HFF-Myc (cell line): ENCODE measurements at places on chromosomes 4 and X.

- DNase-seq = no peak
Observed at GRCh38 chr4:138898282-138898681, 117.3 kb upstream of the NOCT start.

- DNase-seq = no peak
Observed at GRCh38 chr4:5821665-5822358, 71.1 kb downstream of the CRMP1 start.

DNA sequence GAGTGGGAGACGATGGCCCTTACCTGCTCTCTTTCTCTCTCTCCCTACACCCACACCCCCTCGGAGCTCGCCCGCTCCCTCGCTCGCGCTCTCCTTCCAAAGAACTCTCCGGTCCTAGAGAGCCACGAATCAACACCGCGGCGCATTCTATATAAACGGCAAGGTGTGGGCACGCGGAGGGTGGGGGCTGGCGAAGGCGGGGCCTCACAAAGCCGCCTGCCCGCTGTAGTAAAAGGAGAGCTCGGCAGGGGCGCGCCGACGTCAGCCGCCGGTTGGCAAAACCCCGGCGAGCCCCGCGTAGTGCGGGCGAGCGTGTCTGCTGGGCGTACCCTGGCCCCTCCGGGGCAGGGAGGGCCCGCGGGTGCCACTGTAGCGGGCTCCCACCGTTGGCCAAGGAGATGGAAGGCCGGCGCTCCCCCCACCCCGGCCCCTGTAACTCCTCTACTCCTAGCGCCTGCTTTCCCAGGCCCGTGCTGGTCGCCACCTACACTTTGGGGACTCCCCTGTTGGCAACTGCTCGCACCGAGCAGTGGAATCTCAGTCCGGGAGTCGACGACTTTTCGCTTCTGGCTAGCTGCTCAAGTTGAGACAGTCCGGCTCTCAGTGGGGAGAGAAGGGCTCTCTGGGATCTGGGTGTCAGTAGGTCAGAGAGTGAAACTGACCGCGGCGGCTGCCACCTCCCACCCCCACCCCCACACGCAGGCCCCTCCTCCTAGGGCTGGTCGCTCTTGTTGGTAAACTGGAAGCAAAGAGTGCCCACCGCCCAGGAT, 325.5 kb upstream of the F9 start:
- no peak for DNase-seq

DNA sequence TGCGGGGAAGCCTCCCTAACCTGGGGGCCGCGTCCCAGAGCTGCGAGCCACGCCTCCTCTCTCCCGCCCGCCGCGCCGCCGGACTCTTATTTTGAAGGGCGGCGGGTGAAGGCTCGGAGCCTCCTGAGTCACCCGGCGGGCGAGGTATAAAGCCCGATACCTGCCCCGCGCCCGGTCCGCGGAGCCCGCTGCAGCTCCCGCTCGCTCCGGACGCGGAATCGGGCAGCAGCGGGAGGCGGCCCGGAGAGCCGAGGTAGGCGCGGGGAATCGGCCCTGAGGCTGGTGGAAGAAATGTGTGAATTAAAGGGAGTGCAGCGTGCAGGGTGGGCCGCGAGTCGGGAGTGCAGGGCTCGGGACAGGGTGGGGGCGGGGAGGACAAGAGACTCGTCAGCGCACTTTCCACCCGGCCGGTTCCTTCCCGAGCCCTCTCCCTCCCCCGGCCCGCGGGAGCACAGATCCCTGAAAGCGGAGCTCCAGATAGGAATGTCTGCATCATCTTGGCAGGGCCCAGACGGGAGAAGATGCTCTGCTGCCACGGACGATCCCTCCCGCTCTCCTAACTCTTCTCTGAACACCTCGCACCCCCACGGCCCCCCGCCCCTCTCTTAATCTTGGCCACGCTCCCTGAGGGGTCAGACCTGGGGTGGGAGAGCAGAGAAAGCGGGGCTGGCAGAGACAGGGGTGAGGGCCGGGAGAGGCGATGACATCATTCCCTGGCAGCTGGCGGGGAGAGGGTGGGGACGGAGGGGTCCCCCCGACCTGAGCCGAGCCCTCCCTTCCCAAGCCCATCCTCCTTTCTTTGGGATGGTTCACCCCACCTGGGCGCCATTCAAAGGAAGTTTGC, 177.9 kb downstream of the CBR4 start:
- no peak for DNase-seq

GRCh38 chr4:175916626-175917351, 104.7 kb upstream of the GPM6A start:
- DNase-seq = no peak

- DNase-seq = no peak
Observed at GRCh38 chr4:75555294-75556164, at the start of gene ODAPH. TSS of gene ODAPH (plus strand) at chr4:75556066. CDS start at chr4:75556083, 17 bp downstream.

DNA sequence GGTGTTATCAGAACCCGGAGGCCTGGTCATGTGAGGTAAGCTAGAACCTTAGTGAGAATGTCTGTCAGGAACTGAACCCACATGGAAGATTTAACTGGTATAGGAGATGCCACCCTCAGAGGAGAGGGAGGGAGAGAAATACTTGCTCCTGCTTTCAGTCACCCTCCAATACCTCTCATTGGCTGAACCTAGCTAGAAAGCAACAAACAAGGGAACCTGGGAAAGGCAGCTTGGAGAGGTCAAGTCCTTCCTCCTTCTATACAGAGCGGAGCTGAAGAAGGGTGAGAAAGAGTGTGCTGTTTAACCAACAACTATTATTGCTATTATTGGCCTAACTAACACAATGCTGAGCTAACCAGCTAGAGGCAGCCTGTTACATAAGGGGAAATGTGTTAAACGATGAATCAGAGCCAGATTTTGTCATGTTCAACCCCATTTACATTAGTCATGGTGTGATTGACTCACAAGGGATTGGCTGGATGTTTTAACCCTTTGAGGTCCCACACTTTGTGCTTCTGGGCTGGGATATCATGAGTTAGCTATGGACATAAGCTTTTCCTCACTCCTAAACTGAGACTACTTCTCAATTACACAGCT, 96.5 kb upstream of the ESX1 start:
- peak; percentile 71 for DNase-seq

- no peak for DNase-seq
Observed at GRCh38 chr4:35525192-35525978, 718.9 kb downstream of the ARAP2 start.

DNA sequence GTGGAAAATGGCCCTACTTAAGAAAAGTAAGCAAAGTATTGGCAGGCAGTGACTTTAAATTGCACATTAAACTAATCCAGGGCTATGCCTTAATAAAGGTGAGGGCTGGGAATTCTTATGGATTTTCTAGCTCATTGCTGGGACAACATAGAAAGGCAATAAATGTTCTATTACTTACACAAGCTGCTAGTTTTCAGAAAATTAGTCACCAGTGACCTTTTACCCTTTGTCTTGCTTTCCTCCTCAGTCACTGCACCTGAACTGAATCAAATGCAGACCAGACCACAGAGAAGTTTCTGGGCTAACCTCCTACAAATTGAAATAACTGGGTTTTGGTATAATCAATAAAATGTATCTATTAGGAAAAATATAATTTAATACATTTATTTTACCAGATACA, 694.4 kb upstream of the FAM241A start:
- no peak for DNase-seq

GRCh38 chr4:117001077-117001476, 84.3 kb downstream of the TRAM1L1 start:
- DNase-seq = no peak

GRCh38 chrX:13750204-13750603, 15.7 kb downstream of the OFD1 start:
- no peak for DNase-seq

- DNase-seq = no peak
Observed at GRCh38 chr4:109214622-109215301, 87.7 kb downstream of the COL25A1 start.

DNA sequence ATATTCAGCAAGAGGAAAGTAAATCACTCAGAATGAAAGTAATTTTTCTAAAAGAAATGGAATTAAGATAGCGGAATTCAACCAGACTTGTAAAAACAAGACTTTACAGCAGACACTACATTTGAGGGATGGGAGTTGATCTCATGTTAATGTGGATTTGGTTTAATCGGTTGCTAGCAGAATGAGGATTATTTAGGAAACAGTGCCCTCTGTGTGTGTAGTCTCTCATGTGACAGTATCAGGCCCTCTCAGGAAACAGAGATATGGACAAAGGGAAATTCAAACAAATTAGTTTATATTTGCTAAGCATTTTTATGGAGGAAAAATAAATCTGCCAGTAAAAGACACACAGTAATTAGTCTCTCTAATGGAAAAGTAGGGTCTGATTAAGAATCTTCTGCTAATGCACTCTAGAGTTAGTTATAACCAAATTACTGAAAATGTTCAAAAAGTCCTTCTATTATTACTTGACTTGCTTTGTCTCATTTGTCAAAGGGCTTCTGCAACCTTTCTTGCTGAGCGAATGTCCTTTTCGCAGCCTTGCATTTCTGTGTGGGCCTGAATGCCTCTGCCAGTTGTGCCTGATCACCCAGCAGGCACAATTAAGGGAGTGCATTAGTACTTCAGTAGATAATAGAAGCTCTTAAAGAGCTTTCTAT, 1282.3 kb upstream of the TENM3 start:
- no peak for DNase-seq

- peak; percentile 4 for DNase-seq
Observed at GRCh38 chrX:8988446-8988845, 45.5 kb downstream of the FAM9B start.

DNA sequence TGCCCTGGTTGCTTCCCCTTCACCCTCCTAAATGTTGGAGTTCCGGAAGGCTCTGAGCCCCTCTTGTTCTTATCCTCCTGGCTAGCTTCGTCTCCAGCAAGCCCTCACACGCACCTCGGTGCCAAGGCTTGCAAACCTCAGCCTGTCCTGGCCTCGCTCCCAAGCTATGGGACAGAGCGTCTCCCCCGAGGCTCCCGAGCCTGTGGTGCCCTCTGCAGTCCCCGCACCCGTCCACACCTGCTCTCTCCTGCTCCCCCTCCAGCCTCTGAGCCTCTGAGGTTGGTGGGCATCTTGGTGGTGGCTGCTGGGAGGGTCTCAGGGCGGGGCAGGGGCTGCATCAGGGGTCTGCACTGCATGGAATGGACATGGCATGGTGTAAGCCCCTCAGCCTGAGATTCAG, 63.2 kb downstream of the TRMT44 start:
- DNase-seq = no peak

DNA sequence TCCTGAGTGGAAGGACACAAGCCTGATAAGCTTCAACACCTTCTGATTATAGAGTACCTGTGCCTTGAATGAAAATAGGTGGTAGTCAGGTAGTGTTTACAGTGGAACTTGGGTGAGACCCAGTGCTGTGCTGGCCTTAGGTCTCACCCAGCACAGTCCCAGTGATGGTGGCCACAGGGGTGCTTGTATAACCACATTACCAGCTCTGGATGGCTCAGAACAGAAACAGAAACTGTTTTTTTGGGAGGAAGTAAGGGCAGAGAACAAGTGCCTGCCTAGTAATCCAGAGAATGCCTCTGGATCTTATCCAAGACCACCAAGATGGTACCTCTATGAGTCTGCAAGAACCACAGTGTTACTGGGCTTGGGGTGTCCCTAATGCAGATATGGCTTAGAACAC, 171.5 kb upstream of the DIPK2B start:
- no peak for DNase-seq

DNA sequence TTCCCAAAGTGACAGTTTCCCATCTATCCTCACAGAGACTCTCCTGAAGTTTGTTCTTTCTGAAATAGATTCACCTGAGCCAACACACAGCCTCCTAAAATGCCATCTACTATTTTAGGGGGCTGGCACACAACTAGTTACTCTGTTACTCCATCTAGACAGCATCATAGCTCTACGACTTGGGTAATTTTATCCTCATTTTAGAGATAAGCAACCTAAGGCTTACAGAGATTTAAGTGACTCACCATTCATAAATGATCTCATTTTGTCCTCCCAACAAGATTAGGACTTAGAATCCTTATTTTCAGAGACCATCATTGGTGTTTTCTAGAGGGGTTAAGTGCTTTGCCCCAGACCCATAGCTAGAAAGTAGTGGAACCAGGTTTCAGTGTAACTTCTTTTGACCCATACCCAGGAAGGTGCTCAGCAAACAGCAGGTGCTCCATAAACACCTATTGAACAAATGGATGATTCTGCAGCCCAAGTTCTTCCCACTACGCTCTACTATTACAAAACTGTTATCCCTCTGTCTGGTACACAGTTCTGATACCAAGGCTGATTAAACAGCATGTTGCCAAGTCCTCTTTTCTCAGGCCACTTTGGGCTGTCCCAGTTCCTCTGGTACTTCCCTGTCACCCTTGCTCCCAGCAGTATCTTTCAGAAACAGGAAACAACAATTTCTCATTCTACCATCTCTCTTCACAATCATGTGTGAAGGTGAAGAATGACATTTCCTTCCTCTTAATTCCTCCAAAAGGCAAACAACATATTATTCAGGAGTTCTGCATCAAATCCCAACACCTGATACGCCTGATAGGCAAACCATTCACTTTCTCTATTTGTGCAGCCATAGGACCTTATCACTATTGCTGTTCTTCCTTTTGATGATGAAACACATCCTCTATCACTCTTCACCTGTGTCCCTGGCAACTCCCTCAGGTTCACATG, 304.7 kb upstream of the TAPT1 start:
- no peak for DNase-seq

DNA sequence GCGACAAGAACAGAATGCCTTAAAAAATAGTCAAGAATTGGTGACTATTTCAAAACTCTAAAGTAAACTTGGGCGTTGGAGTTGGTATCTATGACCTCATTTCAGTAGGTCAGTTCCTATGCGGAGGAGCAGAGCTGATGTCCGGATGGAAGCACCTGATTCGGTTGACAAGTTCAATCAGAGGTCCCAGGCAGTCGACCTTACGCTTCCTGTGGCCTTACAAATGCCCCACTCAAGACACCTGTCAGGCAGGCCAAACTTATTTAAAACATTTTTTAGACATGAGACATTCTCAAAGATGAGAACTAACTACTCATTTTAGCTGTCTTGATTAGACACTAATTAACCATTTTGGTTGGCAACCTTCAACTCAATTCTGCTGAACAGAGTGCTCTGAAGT, 137.7 kb upstream of the ADAMTS3 start:
- DNase-seq = no peak

GRCh38 chr4:174681723-174682300, 147.2 kb downstream of the GLRA3 start:
- no peak for DNase-seq

DNA sequence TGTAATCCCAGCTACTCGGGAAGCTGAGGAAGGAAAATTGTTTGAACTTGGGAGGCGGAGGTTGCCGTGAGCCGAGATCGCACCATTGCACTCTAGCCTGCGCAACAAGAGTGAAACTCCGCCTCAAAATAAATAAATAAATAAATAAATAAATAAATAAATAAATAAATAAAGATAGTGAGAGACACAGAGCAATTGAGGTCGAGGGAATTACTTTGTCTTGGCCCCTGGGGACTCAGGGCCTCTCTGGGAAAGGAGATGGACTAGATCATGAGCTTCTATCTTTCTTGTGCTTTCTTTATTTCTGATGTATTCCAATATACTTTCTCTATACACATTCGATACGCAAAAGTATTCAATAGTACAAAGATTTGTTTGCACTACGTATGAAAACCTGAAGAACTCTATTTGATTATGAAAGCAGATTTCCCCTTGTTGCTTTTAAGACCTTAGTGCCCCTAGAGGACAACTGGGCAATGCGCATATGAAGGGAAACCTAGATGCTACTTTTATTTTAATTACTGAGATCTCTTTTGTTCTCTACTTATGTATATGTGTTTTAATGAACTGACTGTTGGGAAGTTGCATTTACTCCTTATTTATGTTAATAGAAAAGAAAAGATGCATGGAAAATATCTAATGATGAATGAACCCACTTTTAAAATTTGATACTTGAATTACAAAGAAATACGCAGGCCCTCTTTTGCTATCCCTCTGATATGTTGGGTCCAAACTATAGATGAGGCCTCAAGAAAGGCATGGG, 12.8 kb upstream of the ELOVL6 start:
- no peak for DNase-seq
